Progenitor cell of endocrine pancreas (in vitro differentiated cells): ENCODE measurements at places on chromosomes 4 and X. TPM values are rescaled to one million over a fixed set of nuclear protein-coding genes. Genes with fewer than 3 reads are reported as not detected.

GRCh38 chr4:168601899-168602298 lies 105.0 kb downstream of the PALLD start:
- no peak for DNase-seq

TCEAL8 gene
- 65.1 and 71.0 TPM in 2 replicates for total RNA-seq

DNA sequence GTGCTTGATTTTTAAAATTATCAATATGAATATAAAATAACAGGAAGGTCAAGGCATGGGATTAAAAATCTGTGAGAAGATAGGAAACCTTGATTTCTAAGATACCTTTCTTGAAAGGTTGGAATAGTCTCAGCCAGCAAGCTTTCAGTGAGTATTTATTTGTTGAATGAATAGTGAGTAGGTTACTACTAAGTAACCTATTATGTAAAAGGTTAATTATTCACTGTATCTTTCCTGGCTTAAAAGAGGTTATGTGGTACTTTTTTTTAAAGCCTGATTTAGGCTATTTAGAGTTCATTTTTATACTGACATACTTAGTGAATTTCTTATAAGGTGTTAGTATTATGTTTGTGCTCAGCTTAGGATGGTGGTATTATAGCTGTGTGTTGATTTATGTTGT lies 123.5 kb downstream of the PTPN13 start:
- DNase-seq, result no peak

MECP2 gene
- 40.6 and 47.6 TPM in 2 replicates for total RNA-seq

DNA sequence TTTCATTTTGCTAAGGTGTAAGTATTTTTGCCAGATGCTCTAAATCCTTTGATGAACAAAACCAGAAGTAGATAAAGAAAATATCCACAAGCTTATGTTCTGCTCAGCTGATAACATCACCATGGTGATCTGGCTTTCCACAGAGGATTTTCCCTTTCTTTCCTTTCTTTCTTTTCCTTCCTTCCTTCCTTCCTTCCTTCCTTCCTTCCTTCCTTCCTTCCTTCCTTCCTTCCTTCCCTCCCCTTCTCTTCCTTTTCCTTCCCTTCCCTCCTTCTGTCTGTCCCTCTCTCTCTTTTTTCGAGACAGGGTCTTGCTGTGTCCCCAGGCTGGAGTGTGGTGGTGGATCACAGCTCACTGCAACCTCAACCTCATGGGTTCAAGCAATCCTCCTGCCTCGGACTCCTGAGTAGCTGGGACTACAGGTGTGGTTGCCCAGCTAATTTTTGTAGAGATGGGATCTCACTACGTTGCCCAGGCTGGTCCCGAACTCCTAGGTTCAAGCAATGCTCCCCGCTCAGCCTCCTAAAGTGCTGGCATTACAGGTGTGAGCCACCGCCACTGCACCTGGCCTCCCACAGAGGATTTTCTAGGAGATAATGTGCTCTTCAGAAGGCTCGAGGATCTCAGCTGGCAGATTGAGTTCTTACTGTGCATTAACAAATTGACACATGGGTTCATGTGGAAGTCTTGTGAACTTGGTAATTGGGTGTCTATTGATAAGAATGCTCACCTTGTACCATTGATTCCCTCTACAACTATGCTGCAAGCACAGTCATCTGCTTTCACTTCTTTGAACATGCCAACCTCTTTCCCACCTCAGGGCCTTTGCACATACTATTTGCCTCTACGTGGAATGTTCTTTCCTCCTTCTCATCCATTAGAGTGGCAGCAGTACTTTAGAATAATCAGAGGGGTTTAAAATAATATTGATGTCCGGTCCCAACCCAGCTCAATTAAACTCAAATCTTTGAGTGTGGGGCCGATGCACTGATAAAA lies 1.4 kb upstream of the RHOH start:
- DNase-seq, result no peak

DNA sequence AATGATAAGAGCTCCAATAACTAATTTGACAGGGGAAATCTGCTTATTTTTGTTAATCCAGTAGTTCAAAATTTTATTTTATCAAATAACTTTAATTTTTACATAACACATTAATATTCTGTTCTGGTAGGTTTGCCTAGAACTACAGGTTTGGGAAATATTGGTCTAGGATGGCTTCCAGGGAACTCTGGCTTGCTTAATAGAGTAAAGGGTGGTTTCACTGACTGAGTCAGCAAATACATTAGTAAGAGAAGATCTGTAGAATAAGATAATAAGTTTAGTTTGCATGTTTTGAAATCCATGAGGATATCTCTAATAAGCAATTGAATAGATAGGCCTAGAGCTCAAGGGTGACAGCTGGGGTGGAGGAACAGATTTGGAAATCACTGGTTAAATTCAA lies 500.7 kb downstream of the ZNF674 start:
- DNase-seq, result no peak

GRCh38 chr4:39102297-39102696 lies 40.3 kb downstream of the KLHL5 start:
- no peak for DNase-seq

DNA sequence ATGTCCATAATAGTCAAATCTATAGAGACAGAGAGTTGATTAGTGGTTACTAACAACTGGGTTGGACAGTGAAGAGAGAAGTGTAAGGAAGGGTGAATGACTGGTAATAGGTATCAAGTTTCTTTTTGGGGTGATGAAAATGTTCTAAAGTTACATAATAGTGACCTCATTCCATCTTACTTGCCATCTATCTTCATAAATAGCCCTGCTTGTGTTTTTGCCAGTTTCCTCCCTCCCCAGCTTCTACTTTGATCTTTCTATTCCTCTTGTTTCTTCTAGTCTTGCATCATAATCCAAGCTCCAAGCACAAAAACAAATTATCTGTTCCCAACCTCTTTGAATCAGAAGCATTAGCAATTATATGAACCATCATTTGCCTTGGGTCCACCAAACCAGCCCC lies 40.2 kb upstream of the TET2 start:
- no peak for DNase-seq

PABPC1L2A gene
- total RNA-seq, result not detected in 2 replicates

CORIN gene
- total RNA-seq, result 0.84 and 1.5 TPM in 2 replicates

DNA sequence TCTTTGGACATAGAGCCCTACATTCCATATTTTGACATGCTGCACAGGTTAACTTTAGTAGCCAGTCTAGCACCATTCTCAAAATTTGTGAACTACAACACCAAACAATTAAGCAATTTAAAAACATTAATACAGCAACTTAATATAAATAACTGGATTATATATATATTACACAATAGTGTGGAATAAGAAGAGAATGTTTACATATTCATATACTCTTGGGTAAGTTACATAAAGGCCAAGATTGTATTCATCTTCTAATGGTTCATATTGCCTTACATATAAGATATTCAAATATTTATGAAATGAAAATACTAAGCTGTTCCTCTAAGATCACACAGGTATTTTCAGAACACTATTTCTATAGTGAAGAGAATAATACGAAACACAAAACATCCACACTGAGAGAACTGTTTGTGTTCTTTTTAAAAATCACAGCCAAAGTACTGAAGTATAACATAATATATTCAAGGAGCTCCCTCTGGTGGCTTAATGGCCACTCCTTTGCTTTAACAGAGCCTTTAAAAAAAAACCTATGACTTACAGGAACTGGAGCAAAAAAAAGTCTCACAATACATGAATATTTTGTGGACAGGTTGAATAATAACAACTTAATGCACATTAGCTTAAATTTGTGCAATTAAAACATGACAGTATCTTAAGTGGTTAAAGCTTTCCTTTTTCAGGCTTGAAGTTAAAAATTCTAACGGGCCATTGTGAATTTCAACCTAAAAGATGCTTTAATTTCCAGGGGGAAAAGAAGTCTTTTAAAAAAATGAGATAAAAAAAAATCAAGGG lies 46.2 kb downstream of the NEK1 start:
- DNase-seq, result no peak

GRCh38 chrX:74890676-74891430 lies 34.4 kb downstream of the NEXMIF start:
- no peak for DNase-seq

DNA sequence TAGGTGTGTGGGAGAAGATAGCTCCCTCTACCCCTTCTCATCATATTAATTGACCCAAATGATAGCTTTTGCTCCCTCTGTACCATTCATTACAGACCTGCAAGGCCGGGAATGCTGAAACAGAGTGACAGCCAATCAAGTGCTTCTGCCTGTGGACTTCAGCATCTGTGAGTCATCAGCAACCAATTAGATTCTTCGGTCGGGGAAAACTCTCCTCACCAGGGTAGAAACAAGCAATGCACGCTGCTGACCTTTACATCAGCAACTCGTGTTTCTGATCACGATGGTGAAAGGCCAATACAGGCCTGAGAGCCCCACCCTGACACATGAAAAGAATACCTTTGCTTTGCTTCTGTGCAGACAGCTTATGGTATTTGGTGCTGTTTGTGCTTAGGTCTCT lies 347.2 kb upstream of the DDX53 start:
- no peak for DNase-seq

ATP1B4 gene
- total RNA-seq, result not detected in 2 replicates

GRCh38 chr4:70619778-70620177 lies 8.8 kb upstream of the ENAM start:
- no peak for DNase-seq

GRCh38 chr4:31146366-31146765 lies 426.2 kb downstream of the PCDH7 start:
- no peak for DNase-seq

GK gene
- total RNA-seq, result 16.3 and 16.6 TPM in 2 replicates

DNA sequence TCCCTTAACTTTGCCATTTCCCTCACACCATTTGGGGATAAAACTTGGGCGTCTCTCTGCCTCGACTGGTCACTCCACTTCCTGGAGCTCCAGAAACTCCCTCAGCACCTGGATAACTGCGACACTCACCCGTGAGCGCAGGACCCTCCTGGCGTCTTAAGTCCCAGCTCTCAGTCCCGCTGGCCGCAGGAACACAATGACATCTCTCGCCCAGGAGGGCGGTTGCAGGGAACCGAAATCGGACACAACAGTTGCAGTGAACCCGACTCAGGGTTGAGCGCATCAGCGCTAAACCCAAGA lies 370.9 kb upstream of the SMIM31 start:
- DNase-seq, result no peak

EBP gene
- total RNA-seq, result 73.1 and 81.9 TPM in 2 replicates

GRCh38 chrX:103616676-103617186 lies 9.0 kb downstream of the TCEAL3 start:
- no peak for DNase-seq

GRCh38 chr4:167541286-167541685 lies 307.0 kb upstream of the SPOCK3 start:
- DNase-seq, result no peak

DNA sequence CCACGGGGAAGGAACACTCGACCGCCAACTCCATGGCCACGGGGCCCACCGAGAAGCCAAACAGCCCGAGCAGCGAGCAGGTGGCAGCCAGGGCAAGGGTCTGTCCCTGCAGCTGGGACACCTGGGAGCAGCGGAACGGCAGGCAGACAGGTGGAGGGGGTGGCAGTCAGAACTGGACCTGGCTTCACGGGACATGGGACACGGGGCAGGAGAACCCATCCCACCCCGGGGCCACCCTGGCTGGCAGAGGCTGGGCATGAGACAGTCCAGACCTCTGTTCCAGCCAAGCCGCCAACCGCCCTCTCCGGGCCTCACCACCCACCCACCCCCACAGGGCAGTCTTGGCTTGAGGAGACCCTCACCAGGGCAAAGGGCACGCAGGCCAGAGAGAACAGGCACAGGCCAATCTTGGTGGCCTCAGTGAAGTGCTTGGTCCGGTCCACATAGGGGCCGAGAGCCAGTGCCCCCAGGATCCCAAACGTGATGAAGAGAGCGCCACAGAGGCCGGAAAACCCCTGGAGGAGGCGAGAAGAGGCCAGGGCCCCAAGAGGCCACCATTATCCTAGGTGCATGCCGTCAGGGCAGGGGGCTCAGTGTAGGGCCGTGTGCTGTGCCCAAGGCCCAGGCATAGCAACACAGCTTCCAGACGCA lies 5.6 kb downstream of the SLC49A3 start:
- no peak for DNase-seq

- DNase-seq, result no peak
These were observed 86.3 kb downstream of the ZNF827 start for GRCh38 chr4:145852256-145852839.

DNA sequence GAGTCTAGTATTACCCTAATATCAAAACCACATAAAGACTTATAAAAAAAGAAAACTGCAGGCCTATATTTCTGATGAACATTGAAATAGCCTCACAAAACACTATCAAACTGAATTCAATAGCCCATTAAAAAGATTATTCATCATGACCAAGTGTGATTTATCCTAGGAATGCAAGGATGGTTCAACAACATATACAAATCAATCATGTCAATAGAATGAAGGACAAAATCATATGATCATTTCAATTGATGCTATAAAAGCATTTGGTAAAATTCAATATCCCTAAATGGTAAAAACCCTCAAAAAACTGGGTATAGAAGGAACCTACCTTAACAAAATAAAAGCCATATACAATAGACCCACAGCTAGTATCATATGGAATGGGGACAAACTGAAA lies 797.9 kb upstream of the INTU start:
- no peak for DNase-seq

DNA sequence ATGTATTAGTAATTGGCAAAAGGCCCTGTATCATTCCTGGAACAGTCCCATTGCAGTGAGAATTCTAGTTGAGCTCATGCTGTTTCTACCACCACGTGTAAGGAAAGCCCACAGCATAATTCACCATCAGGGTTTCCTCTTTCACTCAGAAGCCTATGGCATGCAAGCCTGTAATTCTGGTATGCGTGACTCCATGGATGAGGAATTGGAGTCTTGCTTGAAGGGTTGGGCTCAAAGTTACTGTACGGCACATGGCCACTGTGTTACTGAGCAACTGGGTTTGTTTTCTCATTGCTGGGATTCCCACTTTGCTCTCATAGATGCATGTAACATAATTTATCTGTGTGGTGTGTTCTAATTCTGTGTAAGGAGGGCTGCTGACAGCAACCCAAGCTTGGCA lies 132.3 kb upstream of the NR3C2 start:
- DNase-seq, result no peak

DNA sequence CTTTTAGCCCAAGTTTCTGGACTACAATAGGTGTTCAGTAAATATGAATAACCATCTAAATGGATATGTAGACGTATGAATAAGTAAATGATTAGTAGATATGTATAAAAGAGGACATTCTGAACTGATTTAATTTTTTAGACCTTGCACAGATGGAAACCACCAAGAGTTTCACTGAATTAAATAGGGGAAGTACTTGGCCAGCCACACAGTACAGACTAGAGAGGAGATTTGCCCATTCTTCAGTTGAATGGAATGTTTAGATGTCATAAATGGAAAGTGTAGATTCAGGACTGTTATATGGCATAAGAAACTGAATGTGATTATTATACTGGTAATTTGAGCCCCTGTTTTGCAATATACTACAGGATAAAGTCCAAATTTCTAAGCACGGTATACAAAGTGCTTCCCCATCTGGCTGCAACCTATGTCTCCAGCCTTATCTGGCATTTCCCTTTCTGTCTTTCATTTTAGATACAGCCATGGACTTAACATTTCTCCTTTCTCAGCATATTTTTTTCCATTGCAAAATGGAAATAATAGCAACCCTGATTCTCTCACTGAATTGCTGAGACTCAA lies 137.8 kb upstream of the HS3ST1 start:
- DNase-seq, result no peak

HMGN5 gene
- 7.9 and 10.0 TPM in 2 replicates for total RNA-seq
